ENCODE measurements at places on chromosomes 2 and 18.
A peak's percentile ranks its signal among the peaks of the same experiment; 100 is the strongest.

DNA sequence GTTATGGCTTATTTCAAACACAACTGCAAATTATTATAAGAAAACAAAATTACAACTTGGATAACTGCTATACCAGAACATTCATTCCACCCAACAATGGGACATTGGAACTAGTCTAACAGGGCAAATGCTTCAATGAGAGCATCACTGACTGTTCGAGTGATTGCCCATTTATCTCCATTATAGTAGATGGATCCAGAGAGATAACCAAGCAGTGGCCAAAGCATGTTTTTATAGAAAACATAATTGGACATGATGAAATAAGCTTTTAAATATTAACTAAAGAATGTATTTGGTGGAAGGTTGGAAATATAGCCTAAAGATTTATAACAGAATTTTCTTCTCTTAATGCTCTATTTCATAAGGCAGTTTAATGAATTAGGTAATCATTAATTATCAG lies 634.8 kb downstream of the NUP35 start:
- no peak for DNase-seq

DNA sequence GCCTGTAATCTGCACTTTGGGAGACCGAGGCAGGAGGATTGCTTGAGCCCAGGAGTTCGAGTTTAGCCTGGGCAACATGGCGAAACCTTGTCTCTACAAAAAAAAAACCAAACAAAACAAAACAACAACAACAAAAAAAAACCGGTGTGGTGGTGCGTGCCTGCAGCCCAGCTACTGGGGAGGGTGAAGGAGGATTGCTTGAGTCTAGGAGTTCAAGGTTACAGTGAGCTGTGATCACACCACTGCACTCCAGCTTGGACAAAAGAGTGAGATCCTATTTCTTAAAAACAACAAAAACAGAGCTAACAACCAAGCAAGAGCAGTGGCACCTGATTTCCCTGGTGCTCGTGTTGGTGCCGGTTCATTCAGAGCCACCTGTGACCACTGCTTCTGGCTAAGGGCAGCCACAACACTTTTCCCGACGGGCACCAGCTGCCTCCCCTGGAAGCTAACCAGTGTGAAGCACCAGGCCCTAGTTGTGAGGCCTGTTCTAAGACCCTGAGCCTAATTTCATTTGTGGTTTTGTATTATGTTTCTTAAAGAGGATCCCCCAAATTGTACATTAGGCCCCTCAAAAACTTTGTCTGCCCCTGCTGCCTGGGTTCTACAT lies 1.3 kb downstream of the AOX1 start:
- DNase-seq, result no peak

DNA sequence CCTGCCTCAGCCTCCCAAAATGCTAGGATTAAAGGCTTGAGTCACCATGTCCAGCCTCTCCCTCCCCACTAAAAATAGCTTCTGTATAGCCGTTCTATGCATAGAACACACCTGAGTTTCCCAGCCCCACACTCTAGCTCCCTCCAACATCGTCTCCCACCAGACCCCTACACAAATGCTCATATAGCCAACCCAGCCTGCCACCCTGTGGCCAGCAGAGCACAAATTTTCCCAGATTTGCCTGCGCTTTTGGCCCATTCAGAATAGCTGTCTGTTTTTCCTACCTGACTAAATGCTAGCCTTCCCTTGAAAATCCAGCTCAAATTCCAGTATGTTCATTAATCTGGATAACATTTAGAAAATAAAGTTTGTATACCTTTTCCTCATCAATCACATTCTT lies 22.8 kb downstream of the TRABD2A start:
- DNase-seq, result no peak

DNA sequence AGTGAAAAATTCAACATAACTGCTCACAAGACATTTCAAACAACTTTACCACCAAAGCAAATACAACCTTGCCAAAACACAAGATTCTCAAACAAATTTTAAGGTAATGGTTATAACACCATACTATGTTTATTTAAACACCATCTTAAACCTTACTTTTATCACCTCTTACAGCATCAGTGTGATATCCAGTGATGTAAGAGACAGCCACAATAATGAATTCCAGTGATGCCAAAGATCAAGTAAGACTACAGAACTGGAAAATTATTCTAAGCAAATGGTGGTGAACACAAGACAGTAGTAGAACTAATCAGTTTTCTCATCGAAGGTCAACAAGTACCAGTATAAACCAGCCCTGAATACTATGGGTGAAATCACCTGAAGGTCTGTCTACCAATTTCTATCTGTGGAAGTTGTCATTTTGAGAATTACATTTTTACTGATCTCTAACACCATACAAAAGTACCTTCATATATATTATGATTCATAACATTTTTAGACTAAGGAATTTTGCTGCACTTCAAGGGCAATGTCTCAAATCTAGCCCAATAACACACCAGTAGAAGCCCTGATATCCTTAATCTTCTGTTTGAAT lies 146.2 kb downstream of the RBMS1 start:
- no peak for DNase-seq

DNA sequence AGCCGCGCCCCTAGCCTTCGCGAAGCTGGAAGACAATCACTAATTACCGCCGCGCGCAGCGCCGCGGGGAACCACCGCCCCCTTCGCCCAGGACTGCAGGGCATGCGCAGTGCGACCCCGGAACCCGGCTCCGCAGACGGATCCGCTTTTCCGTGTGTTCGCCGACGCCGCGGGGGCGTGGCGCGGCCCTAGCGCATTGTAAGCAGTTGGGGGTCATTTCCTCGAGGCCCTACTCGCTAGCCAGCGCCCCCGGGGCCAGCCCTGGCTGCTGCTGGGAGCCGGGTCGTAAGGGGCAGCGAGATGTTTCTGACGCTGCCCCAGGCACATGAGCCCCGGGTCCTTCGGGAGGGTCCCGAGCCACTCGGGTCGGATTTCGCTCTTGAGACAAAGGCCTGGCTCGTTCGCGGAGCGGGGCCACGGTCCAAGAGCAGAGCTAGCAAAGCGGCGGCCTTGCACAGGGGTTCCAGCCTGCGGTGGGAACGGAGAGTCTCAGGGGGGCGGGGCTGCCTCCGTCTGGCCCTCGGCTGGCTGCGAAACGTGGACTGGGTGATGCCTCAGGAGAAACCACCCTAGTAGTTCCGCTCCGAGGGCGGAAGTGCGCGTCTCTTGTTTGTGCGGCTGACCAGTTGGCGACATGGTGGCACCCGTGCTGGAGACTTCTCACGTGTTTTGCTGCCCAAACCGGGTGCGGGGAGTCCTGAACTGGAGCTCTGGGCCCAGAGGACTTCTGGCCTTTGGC lies at the start of the genes ELP2 and SLC39A6:
Gene ELP2, plus strand, starts transcription at position 600 of the 739 bp plus-strand sequence. Its CDS starts 35 bp downstream, at position 635.
Gene SLC39A6, minus strand, starts transcription at position 41 of the 739 bp plus-strand sequence. CDS start 2,333 bp downstream, outside the sequence.
- DNase-seq, result peak; percentile 93

- no peak for DNase-seq
These were observed 134.1 kb upstream of the MC4R start for GRCh38 chr18:60506682-60507081.
